ENCODE measurements at places on chromosomes 3 and 15.
A peak's percentile ranks its signal among the peaks of the same experiment; 100 is the strongest.

- DNase-seq: peak; percentile 85
Measured at GRCh38 chr15:57784081-57784511, 77.6 kb downstream of the POLR2M start.

GRCh38 chr15:63461230-63461985 is 43.0 kb upstream of the USP3 start:
- DNase-seq: no peak

- no peak for DNase-seq
Measured at GRCh38 chr15:99165020-99165790, 60.3 kb downstream of the SYNM start.

DNA sequence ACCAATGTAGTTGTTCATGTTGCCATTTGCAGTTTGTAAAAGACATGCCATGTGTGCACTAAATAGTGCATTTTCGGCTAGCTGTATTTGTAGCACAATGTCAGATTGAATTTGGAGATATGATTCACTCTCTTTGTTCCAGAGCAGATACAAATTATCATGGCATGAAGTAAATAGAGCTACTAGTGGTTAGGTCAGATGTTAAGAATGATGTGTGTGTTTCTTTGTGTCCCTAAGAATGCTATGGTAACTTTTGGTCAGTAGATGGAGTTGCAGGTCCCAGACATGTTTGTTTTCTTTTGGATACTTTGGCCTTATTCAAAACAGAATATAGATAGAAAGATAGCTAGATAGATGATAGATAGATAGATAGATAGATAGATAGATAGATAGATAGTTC is 595.8 kb downstream of the NLGN1 start:
- peak; percentile 76 for DNase-seq

DNA sequence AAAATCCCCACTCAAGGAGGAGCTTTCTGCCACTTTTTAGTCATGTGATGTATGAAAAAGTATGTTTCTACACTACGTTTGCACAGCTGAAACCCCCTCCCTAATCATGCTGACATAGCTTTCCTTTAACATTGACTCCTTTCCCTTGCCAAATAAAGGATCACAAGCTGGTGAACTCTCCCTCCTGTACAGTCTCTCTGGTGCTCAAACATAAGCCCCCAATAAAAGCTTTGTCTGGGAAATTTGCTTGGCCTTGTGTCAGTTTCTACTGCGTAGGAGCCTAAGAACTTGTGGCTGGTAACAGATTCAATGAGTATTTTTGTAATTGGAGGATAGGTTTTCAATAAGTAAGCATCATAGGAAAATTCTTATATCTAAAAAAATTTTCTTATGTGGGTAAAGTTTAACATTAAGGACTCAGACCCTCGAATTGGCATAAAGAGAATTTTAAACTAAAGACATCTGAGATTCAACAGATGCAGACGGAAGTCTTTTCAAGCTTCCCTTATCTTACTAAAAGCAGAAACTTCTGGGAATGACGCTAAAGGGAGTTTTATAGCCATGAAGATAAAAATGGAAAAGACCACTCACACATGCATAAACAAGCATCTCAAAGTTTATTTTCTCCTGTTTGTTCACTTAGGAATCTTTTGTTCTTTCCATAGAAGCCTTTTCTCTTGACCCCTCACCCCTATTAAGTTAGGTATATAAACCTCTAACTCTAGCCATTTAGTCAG is 44.1 kb upstream of the P2RY1 start:
- DNase-seq: no peak

- peak; percentile 55 for DNase-seq
Measured at GRCh38 chr15:66269326-66270090, 16.0 kb upstream of the MEGF11 start.

GRCh38 chr15:75031848-75032247 is 8.5 kb downstream of the PPCDC start:
- no peak for DNase-seq

DNA sequence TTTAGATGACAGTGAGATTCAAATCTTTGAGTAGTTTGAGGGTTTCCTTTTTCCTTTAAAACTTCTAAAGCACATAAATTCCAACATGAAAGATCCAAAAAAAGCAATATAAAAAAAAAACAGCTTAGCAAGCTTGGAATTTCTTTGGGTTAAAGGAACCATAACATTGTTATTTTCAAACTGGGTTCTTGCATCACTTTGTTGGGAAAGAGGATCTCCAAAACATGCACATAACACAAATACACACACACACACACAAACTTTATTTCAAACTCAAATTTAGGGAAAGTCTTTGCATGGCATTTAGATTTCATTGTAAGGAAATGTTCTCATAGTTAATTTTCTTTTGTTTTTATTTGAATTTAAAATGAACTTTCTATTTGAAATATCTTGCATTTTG is 79.2 kb upstream of the COL8A1 start:
- no peak for DNase-seq

All from GM04503 (cell line).